ENCODE measurements at places on chromosomes 13 and 19. TPM values are rescaled to one million over a fixed set of nuclear protein-coding genes. Genes with fewer than 3 reads are reported as not detected.

DNA sequence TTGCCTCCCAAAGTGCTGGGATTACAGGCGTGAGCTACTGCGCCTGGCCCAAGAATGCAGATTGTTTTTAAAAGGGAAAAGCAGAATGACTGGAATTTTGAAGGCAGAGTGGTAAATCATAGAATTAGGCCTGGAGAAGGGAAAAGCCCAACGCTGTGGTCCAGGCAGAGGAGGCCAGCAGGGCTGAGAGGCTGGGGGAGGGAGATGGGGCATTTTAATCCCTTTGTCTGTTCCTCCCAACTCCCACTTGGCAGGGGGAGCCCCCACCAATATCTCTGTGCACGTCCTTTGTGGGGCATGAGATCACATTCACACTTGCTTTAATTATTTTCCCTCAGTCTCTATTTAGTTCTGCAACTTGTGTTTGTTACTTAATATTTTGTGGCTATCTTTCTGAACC lies 54.4 kb upstream of the RANBP3 start:
- H3K27me3 ChIP-seq = no peaks in the 10 kb centered on the region
- DNase-seq = no peak
- no peaks in the 10 kb centered on the region for H3K36me3 ChIP-seq
- peaks cover 7% of the 10 kb centered on the region for H3K4me1 ChIP-seq
- no peak overlapping the region for H3K4me3 ChIP-seq
- no peak overlapping the region for H3K27ac ChIP-seq

The INSL3 gene
- total RNA-seq = 8.3 TPM

DNA sequence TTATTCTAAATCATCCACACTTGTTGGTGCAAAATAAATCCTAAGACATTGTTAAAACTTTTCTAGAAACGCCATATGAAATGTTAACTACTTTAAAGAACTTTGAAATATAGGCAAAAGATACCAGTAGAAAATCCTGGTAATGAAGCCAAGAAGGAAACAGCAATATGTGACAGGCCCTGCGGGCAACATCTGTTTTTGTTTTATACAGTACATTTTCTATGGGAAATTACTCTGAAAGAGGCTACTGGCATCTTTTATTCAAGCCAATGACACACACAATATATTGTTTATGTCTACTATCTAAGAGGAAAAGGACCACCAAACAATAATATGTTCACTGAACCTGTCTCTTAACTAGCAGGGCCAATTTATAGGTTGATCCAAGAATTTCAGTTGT lies 829.7 kb downstream of the PCDH17 start:
- H3K4me3 ChIP-seq = no peak overlapping the region
- no peaks in the 10 kb centered on the region for H3K27me3 ChIP-seq
- H3K4me1 ChIP-seq = no peaks in the 10 kb centered on the region
- DNase-seq = no peak
- H3K36me3 ChIP-seq = no peaks in the 10 kb centered on the region

- DNase-seq = no peak
- H3K36me3 ChIP-seq = no peaks in the 10 kb centered on the region
- H3K4me1 ChIP-seq = no peaks in the 10 kb centered on the region
- H3K4me3 ChIP-seq = no peak overlapping the region
Measured at GRCh38 chr13:98332222-98332621, 155.2 kb upstream of the RNF113B start.

DNA sequence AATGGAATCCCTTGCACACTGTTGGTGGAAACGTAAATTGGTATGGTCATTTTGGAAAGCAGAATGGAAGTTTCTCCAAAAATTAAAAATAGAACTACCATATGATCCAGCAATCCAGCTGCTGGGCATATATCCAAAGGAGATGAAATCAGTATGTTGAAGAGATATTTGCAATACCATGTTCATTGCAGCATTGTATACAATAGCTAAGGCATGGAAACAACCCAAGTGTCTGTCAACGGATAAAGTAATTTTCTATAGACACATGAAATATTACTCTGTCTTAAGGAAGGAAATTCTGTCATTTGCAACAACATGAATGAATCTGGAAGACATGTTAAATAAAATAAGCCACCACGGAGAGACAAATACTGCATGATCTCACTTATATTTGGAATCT lies 124.7 kb downstream of the GPC5 start:
- no peak overlapping the region for H3K4me3 ChIP-seq
- no peak for DNase-seq
- no peaks in the 10 kb centered on the region for H3K4me1 ChIP-seq
- no peaks in the 10 kb centered on the region for H3K36me3 ChIP-seq
- H3K27ac ChIP-seq = no peak overlapping the region
- H3K27me3 ChIP-seq = no peaks in the 10 kb centered on the region

All from activated CD4-positive, alpha-beta memory T cell treated with anti-CD3 and anti-CD28 coated beads for 36 hours (primary cell).